ENCODE measurements at places on chromosomes 1 and 21.

DNA sequence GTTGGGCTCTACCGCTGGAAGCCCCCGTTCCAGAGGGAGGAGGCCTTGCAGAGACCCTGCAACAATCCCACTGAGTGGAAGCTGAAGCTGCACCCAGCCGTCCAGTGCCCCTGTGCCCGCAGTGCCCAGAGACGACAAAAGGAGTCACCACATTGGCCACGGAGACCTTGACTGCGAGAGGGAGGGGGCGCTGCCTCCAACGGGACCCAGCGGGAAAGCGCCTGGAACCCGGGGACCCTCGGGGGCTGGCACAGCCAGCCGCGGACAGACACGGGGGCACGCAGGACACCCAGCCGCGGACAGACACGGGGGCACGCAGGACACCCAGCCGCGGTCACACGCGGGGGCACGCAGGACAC, 22.5 kb downstream of the CFAP74 start:
- DNase-seq, result no peak

GRCh38 chr1:201365251-201365650, 12.2 kb downstream of the TNNT2 start:
- no peak for DNase-seq

DNA sequence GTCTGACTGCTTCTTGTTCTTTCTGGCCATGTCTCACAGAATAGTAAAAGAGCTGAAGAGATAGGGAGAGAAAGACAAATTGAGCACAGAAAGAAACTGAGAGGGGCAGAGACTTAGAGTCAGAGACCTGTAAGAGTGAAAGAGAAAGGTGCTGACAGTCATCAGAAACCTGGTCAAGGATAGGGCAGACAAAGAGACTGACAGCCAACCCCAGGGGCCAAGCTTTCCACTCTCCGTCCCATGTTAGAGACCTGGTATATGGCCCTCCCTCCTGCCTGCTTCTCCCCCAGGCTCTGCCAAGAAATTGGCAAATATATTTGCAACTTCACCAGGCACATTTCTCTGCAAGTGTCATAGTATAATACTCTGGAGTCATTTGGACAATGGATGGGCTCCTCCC, 64.6 kb downstream of the RHBG start:
- no peak for DNase-seq

DNA sequence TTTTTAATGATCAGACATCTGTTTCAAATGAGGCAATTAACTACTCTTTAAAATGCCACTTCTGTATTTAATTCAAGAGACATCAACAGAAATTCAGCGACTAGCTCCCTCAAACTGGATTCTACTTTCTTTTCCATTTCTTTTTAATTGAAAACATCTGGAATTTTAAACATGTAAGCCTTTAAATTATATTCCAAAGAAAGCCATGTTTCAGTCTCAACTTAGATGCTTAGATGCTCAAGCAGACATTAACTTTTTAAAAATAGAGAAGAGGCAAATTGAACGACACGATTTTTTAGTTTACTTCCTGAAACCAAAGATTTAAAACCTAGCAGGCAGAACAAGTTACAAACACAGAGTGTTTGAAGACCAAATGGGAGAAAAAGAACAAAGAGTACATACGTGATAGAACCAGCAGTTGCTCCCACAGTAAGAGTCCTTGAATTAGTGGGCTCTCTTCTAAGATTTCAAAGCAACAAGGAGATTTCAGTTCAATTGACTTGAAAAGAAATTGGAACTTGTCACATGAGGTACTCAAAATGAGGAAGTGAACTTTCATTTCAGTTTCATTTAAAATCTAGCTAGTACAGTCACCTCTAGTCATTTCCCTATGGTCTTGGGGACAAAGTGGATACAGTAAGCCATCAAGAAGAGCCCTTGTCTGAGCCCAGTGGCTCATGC, at the start of gene CTSS:
CTSS (minus strand) TSS at position 483 of the 681 bp plus-strand sequence. CDS start 1,015 bp downstream, outside the sequence.
- no peak for DNase-seq

DNA sequence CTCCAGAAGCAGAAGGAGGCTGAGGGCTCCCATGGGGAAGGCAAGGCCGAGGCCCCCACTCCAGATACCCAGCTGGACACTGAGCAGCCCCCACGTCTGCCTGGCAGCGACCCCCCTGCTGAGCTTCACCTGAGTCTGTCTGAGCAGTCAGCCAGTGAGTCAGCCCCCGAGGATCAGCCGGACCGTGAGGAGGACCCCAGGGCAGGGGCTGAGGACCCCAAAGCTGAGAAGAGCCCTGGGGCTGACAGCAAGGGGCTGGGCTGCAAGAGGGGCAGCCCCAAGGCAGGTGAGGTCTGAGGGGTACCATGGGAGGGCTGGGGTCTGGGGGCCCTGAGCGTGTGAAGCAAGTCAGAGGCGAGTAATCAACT, 21.3 kb downstream of the DMBX1 start:
- DNase-seq, result no peak

GRCh38 chr1:56330391-56331026, 248.9 kb downstream of the PLPP3 start:
- no peak for DNase-seq

DNA sequence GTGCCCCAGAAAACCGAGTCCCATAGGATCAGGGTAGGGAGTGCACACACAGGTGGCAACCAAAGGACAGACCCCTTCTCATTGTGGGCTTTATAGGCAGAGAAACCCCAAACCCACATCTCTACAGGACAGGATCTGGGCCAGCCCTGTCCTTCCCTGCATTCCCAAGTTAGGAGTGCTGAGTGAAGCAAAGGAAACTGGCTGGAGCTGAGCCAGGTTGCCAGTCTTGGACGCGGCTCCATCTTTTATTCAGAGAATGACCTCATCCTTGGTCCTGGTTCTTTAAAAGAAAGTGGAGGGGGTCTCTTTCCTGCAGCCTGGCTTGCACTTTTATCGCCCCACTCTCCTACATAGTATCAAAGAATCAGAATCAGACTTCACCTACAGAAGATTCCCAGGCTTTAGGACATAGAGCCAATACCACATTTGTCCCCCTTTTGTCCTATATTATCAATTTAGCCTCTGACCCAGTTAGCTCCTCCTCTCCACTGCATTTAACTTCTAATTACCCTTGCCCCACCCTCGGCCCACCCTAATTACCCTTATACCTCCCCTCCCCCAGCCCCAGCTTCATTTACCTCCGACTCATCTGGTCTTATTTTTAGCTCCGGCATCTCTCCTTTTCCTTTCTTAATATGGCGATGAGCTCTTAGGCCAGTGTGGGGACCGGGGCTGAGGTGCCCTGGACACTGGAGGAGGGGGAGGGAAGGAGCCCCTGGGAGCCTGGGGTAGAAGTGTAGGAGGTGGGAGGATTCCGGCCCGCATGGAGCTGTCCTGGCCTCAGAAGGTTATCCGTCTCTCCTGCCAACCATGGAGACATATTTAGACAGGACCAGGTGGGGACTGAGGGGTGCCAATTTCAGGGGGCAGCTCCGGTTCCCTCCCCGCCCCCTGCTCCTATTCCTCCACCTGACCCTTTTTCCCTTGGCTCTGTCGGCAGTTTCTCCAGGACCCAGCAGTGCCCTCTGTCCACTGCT, at the start of gene CASQ1:
CASQ1 (plus strand) TSS at position 927 of the 977 bp plus-strand sequence. CDS start 177 bp downstream, outside the sequence.
- DNase-seq, result no peak

- no peak for DNase-seq
These were observed 119.0 kb downstream of the LEPR start for GRCh38 chr1:65539266-65540131.

DNA sequence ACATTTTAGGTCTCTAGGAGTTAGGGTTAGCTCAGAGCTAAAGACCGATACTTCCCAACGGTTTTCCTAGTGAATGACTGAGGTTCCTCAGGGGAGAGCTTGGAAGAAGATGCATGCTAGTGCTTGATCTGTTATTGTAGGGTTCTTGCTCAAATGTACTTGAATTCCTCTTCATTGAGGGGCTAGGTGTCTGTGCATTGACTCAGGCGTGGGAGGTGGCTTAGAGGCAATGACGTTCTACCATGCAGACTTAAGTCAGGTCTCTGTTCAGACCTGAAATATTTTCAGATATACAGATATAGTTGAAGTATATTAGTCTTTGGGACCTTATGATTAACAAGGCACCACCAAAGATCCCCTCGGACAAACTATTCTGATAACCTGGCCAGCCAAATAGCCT, 23.5 kb downstream of the S100A10 start:
- no peak for DNase-seq
